Lower lobe of right lung (tissue), 2 donors: ENCODE measurements at places on chromosomes 7 and 10.

- no peaks in the 10 kb centered on the region for H3K4me1 ChIP-seq
- H3K4me3 ChIP-seq = no peak overlapping the region
- H3K36me3 ChIP-seq = no peaks in the 10 kb centered on the region
- no peak overlapping the region for H3K27ac ChIP-seq
- no peak for DNase-seq
These were observed 106.0 kb upstream of the INSYN2A start for GRCh38 chr10:127302343-127302742.

DNA sequence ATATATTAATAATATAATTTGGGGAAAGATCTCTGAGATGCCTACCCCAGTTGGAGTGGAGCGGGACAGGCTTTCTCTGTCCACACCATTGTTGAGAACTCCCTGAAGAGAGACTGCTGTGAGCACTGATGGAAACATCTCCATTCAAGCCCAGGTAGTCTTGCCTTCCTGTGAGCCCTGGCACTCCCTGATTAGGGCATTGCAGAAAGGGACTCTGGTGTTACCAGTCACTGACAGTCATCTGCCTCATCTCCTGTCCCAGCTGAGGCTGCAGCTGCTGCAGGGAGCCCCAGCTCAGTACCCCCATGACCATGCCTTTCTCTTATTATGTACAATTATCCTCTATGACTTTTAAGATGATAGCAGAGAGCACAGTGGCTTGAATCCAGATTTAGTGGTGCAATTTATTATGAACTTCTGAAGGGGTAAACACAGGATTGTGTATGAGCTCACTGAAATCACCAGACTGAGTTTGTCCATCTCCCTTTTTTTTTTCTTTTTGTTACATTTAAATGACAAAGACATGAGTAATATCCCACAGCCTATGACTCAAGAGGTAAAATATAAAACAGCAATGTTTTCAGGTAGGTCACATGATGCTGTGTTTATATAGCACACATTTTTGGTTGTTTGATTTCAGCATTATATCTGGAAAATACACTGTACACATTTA lies 236.9 kb downstream of the SLC25A13 start:
- no peak overlapping the region for H3K27ac ChIP-seq
- no peaks in the 10 kb centered on the region for H3K4me1 ChIP-seq
- no peak overlapping the region for H3K4me3 ChIP-seq
- H3K27me3 ChIP-seq = no peaks in the 10 kb centered on the region
- H3K36me3 ChIP-seq = no peaks in the 10 kb centered on the region

DNA sequence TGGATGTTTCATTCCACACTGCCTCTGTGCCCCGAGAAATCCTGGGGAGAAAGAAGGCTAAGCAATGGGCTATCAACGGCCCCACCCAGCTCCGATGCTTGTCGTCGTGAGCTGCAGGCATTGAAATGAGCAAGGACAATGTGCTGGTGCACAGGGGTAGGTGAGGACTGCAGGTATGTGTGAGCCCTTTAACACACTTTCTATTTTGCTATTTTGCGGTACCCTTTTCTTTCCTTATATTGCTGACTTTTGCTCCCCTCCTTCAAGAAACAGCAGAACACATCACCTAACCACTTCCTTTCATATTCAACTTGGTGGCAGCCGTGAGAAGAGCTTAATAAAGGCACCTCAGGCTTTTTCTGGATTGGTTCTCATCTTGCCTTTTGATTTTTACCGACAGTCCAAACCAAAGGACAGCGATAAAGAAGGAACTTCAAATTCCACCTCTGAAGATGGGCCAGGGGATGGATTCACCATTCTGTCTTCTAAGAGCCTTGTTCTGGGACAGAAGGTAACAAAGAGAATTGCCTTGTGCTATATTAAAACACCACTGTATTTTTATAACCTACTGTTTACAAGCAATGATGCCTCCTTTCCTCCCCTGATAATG lies 39.2 kb downstream of the AIFM2 start:
- no peak overlapping the region for H3K4me3 ChIP-seq
- no peaks in the 10 kb centered on the region for H3K27me3 ChIP-seq
- no peak overlapping the region for H3K27ac ChIP-seq
- DNase-seq = no peak
- H3K4me1 ChIP-seq = no peaks in the 10 kb centered on the region
- H3K36me3 ChIP-seq = peaks cover 13% of the 10 kb centered on the region

- H3K36me3 ChIP-seq = no peaks in the 10 kb centered on the region
- H3K27me3 ChIP-seq = peaks cover 91% of the 10 kb centered on the region
These were observed 734 bp upstream of the VGF start for GRCh38 chr7:101165958-101166647.
